Daoy (cell line): ENCODE measurements at places on chromosomes 6 and 20.

DNA sequence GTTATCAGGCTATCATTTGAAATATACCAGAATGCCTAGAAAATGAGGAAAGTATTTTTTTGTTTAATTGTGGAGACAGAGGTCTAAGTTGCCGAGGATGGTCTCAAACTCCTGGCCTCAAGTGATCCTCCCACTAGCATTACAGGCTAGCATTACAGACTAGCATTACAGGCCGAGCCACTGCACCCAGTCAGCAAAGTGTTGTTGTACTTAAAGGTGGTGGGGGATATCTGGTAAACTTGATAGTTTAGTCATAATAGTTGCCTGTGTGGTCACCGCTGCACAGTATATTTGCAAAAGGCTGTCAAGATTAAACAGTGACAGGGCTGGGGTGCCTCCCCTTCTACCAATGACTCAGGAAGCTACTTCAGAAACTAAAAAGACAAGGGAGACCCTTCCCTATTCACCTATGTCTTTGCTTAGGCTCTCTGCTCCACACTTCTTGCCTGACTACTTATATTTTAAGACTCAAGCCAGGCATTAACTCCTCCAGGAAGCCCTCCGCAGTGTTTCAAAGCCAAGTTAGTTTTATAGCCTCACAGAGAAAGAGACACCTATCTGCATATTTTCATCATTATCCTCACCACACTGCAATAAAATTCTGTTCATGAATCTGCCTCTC, 3.1 kb upstream of the AKIRIN2 start:
- DNase-seq, result peak; percentile 55

GRCh38 chr6:133958791-133959190, 5.8 kb downstream of the TBPL1 start:
- no peak for DNase-seq

DNA sequence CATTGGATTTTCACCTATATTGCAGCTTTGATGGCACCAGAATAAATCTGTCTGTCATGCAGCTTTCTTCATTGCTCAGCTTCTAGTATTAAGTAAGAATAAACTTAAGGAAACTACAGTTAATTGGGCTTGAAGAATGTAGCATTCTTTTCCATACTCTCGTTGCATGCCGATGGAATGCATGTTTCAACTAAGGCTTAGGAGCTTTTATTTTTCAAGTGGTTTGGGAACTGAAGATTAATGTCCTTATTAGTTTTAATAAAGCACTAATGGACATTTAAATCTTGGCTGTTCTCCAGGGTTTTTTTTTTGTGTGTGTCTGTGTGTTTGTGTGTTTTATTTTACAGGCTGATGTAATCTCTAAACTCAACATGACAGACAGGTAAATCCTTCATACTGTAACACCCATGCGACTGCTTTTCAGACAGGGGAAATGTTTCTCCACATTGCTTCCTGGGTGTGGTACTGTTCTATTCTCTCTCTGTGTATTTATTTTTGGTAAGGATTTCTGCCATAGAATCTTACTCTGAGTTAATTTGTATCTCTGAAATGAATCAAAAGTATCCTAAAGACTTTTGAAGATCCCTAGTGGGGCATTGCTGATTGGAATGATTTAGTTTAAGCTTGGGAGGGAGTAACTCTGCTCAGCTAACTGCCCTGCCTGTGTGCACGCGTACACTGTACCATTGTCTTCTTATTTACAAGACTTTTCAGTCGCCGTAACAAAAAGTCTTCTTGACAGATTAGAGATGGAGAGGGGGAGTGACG, 38.0 kb downstream of the SLC9A8 start:
- no peak for DNase-seq

- DNase-seq, result no peak
Observed at GRCh38 chr6:115898246-115898645, 162.4 kb downstream of the FRK start.

- no peak for DNase-seq
Observed at GRCh38 chr20:54112221-54112884, 42.0 kb upstream of the BCAS1 start.

GRCh38 chr20:36369739-36370138, 63.6 kb downstream of the DLGAP4 start:
- no peak for DNase-seq

DNA sequence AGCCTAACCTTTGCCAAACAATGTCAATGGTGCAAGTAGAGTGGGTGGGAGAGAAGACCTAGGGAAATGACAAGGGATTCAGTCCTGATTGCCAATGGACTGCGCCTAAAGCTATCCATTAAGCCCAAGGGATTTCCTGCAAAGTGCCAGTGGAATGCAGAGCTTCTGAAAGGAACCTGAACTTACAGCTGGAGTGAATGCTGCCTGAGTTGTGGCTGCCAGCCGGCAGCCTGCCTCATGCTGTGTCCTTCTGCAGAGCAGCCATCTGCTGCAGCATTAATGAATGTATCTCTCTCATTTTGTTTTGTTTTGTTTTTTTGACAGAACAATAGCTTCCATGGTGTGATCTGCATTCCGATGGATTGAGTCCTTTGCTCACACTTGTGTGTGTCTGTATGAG, 44.7 kb downstream of the SLC35F1 start:
- DNase-seq, result no peak

- DNase-seq, result no peak
Observed at GRCh38 chr6:16468991-16469615, 230.7 kb downstream of the GMPR start.

DNA sequence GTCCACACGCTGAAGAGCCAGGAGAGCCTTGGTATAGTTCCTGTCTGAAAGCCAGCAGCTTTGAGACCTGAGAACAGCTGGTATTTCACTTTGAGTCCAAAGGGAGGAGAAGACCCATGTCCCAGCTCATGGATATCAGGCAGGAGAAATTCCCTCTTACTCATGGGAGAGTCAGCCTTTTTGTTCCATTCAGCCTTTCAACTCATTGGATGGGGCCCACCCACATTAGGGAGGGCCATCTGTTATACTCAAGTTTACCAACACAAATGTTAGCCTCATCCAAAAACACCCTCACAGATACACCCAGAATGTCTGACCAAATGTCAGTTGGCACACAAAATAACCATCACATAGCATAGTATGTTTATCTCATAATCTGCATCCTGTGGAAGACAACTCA, 80.1 kb downstream of the GMDS start:
- no peak for DNase-seq
